ENCODE measurements at places on chromosomes 1 and 21.
A peak's percentile ranks its signal among the peaks of the same experiment; 100 is the strongest.

- no peak for DNase-seq
Observed at GRCh38 chr21:25115021-25115420, 492.3 kb downstream of the MRPL39 start.

- no peak for DNase-seq
Observed at GRCh38 chr1:224939844-224940425, 10.5 kb downstream of the DNAH14 start.

- no peak for DNase-seq
Observed at GRCh38 chr1:240027059-240027462, 64.6 kb upstream of the FMN2 start.

DNA sequence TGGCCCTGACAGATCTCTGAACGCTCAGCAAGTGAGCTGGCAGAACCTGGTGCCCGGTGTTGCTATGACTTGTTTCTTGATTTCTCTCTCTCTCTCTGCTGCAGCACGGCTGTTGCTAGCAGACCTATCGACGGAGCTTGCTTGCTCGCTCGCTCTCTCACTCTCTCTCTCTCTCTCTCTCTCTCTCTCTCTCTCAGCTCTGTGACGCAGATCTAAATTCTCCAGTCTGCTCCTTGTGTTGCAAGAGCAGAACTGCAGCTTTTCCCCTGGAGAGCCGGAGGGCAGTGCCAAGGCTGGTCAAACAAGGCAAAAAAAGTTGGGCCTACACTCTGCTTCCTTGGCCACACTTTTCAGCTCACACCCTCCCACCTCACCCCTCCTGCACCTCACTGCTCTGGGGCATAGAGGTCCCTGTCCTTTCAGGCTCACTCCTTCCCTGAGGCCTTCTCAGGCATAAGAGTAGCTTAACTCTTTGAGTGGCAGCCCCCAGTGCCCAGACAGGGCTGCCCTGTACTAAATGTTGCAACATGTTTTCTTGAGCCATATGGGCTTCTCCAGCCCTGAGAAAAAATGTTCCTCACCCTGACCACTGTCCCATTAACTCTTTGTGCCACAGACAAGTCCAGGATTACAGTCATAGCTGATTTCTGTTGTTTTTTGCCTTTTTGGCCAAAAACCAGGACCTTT is 72.2 kb downstream of the CD46 start:
- peak; percentile 83 for DNase-seq

DNA sequence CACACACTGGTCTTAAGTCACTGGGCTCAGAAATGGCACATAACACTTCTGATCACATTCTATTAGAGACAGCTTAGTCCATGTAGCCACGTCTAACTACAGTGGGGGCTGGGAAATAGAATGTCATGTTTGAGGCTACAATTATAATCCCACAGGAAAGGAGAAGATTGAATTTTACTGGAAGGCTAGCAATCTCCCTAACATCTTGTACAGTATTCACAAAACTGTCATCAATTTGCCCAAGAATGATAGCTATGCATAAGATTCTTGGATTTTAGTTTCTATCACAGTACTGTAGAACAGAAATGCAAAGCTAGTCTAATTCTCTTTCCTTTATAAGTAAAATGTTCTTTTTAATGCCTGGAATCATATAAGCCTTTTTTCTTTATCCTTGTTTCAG is 12.7 kb upstream of the ZMYM6 start:
- DNase-seq, result no peak

DNA sequence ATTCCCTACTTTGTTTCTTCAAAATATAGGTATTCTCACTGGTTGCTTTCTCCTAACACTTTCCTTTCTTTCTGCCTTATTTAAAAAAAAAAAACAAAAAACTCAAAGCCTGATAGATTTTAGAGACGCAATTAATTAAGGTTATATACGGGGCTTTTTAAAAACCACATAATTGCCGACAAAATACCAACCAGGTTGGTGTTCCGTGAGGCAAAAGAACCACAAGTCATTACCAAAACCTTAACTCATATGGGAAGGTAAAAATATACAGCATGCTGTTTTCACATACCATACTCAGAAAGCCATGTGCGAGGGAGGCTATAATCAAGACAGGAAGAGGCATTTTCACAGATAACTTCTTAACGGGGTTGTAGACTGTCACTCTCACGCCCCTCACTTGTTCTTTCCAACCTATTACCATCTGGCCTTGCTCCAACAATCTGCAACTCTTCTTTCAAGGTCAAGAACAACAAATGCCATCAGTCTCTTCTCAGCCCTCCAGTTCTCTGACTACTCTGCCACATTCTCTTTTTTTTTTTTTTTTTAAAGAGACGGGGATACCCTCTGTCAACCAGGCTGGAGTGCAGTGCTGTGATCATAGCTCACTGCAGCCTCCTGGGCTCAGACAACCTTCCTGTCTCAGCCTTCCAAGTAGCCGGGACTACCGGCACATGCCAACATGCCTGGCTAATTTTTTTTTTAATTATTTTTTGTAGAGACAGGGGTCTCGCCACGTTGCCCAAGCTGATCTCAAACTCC is 102.6 kb downstream of the APP start:
- DNase-seq, result no peak

All from brain pericyte (primary cell).